ENCODE measurements at places on chromosomes 7 and 10.

GRCh38 chr10:70726909-70727495 lies 54.7 kb downstream of the ADAMTS14 start:
- no peak for DNase-seq

- DNase-seq = no peak
Measured at GRCh38 chr7:84924353-84924752, 262.5 kb downstream of the SEMA3D start.

DNA sequence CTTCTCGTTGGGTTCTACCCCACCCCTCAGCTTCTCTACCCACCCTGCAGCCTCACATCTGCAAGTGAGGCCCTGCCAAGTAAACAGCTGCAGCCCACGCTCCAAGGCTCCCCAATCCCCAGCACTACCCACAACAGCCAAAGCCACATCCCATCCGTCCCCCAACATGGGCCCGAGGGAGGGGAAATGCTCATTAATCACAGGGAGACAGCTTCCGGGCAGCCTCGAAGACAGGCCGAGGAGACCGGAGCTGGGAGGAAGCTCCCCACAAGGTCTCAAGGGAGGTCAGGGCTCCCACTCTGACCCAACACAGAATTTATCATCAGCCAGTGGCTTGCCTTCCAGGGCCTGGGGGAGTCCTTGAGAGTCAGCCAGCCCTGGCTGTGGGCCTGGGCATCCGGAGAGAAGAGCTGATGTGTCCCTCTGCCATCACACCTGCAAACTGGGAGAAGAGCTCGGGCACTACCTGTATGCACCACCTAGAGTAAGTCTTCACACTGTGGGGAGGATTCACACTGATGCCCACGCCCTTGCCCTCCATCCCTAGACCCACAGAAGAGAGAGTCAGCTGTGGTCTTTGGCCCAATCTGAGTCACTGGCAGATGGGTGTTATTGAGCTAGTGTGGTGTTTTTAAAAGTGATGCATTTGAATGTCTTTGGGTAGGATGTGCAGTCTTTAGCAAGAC lies 115.5 kb upstream of the ZMIZ1 start:
- DNase-seq = no peak

DNA sequence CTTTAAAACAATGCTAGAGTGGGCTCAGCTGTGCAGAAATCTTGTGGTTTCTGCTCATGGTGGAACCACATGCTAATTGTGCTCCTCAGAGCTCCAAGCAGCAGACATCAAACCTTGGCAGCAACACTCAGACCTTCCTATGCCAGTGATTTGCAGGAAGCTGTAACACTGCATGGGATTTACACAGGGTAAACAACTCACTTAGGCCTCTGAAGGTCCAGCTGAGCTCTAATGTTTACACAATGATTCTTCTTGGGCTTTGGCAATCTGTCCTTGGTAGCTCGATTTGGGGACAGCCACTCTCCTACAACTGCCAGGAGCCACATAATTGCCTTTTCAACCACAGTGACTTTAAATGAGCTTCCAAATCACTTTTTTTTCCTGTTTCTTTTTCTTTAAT lies 97.7 kb upstream of the PDLIM1 start:
- no peak for DNase-seq

GRCh38 chr7:41104631-41105030 lies 598.3 kb downstream of the INHBA start:
- DNase-seq = no peak

DNA sequence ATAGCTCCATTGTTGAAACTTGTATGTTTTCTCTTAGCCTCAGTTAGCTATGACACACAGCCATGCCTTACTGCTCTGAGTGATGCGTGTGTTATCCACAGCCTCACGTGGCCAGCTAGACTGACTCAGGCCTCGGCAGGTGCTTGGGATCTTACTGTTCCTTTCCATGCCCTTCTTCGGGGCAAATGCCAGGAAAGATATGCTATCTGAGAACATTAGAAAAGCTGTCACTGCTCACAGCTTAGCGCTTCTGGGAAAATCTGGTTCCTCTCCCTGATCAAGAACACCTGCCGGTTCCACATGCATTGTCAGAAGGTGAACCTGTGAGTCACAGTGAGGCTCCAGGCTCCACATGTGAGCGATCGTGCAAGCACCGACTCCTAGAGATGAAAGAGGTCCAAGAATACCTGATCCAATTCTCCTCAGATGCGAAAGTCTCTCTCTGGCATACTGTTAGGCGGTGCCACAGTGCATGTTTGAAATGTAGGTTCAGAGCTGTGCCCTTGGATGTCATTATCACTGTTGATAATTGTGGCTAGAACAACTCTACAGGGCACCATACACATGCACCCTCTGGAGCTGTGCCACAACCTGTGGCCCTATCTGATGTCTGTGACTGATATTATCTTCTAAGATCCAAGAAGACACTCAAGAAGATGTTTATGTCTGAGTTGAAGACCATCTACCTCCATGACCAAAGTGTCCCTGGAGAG lies 247.8 kb upstream of the IGFBP3 start:
- no peak for DNase-seq

DNA sequence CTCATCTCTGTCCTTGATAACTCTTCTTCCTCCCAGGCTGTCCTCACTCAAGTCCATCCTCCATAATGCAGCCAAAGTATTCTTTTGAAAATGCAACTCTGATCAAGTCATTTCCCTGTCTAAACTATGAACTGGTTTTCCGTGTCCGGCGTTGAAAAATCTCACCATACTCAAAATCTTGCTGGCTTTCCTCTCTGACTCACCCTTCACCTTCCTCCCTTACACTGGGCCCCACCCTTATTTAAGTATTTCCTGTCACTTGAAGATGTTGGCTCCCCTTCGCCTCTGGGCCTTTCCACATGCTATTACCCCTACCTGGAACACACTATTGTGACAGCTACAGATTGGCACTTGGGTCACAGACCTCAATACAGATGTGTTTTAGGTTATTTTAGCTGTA lies 515.6 kb downstream of the INHBA start:
- DNase-seq = no peak

DNA sequence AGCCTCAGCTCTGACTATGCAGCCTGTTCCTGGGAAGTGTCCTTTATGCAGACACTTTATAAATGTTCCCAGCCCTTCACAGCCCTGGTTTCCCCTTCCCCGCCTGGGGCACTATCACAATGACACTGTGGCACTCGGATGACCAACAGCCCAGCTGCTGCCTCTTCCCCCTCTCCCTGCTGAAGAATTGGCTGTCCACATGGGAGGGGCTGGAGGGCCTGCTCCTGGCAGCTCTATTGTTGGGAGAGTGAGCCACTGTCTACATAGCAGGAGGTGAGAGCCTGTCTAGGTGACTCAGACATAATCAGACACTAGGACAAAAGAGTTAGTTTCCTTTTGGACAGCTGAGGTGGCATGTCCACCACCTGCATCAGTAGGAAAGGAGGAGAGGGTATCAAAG lies 437.5 kb downstream of the PLXNA4 start:
- no peak for DNase-seq

Measured in erythroblast (primary cell).